ENCODE measurements at places on chromosomes 2 and 18. TPM values are rescaled to one million over a fixed set of nuclear protein-coding genes. Genes with fewer than 3 reads are reported as not detected.

The MOCOS gene
- 0.21 TPM for total RNA-seq

The IL37 gene
- total RNA-seq, result not detected

The SERPINB10 gene
- total RNA-seq, result not detected

The OSR1 gene
- 66.7 TPM for total RNA-seq

The CGREF1 gene
- 3.5 TPM for total RNA-seq

- no peaks in the 10 kb centered on the region for H3K27me3 ChIP-seq
- DNase-seq, result no peak
- no peaks in the 10 kb centered on the region for H3K4me1 ChIP-seq
- no peaks in the 10 kb centered on the region for H3K36me3 ChIP-seq
These were observed 4.1 kb downstream of the GREB1 start for GRCh38 chr2:11537951-11538350.

DNA sequence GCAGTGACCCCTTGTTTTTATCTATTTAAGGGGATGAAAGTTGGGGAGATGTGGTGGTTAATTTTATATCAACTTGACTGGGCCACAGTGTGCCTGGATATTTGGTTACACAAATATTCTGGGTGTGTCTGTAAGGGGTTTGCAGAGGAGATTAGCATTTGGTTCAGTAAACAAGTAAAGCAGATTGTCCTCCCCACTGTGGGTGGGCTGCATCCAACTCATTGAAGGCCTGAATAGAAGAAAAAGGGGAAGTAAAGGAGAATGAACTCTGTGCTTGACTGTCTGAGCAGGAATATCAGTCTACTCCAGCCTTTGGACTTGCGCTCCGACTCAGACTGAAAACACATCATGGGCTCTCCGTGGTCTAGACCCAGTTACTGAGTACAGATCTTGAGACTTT, 80.9 kb downstream of the GCA start:
- no peaks in the 10 kb centered on the region for H3K36me3 ChIP-seq
- no peak overlapping the region for H3K4me3 ChIP-seq
- no peaks in the 10 kb centered on the region for H3K27me3 ChIP-seq
- no peak for DNase-seq

DNA sequence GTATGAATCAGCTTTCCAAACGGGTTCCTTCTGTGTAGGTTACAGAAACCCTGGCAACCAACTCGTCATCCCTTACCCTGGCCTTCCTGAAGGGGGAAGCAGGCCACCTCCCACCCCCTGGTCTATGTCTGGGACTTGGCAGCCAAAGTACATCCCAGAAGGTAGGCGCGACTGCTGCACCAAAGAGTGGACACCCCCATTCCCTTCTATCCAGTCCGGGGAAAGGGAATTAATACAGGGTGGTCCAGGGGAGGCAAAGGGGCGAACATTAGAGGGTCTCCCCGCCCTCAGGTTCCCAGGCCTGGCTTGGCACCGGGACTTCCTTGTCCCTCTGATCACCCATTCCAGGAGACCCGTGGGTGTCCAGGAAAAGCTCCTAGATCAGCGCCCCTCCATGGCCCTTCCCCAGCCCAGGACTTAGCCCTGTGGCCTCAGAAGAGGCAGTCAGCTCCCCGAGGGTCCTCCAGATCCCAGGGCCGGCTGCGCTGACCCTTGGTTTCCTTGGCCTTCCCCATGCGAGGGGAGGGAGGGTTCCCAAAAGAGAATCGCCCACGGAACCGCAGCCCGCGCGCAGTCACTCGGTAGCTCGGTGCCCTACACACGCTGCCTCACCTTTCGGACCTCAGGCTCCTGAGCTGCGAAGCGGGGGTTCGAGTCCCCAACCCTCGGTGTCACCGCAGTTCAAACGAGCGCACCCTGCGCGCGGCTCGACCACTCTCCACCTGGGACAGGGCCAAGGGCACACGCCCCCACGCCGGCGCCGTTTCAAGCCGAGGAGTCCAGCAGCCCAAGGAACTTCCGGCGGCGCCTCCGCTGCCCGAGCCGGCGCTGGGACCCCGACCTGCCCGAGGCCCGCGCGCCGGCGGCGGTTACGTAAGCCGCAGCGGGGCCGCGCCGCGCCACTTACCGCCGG, at the start of gene PER2:
TSS of gene PER2 (minus strand) at position 874 of the 913 bp plus-strand sequence. CDS start 10,674 bp downstream, outside the sequence.
- H3K4me1 ChIP-seq, result peaks cover 36% of the 10 kb centered on the region
- no peaks in the 10 kb centered on the region for H3K36me3 ChIP-seq
- peak within 1 kb of the TSS; percentile 86 for H3K4me3 ChIP-seq
- no peaks in the 10 kb centered on the region for H3K27me3 ChIP-seq

Data from ascending aorta (tissue), 2 donors.